HFFc6 (cell line): ENCODE measurements at places on chromosomes 4 and X.

GRCh38 chrX:101659601-101660063 lies at the start of gene ARMCX2:
TSS of gene ARMCX2 (minus strand) at chrX:101659850. CDS start at chrX:101657588, 2,262 bp downstream.
- H3K36me3 ChIP-seq, result no peaks in the 10 kb centered on the region
- H3K4me3 ChIP-seq, result peak within 1 kb of the TSS; percentile 87
- peaks cover 9% of the 10 kb centered on the region; the same call in 1 of the 2 replicates for H3K4me1 ChIP-seq
- peak within 1 kb of the TSS; percentile 49 for H3K27ac ChIP-seq

DNA sequence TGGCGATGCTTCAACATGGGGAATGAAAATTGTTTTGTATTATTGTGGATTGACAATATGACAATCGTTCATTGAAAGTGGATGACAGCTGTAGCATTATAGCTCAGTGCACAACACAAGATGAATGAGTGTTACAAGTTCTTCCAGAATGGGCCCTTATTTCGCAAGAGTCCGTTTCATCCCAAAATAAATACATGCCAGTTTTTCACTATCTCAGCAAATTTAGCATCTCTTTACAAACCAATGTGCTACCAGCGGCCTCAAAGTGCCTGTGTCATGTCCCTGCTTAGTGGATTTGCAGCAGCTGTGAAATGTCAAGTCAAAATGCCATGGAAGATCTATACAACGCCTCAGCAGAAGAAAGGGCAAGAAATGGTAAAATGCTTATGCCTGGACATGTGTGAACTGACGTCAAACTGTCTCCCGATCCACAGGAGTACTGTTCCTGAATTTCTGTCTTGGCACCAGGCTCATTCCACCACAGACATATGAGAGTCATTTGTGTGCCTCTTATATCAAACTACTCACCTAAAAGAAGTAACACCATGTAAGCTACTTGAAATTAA lies 109.6 kb downstream of the MAML3 start:
- H3K27ac ChIP-seq, result no peak overlapping the region
- H3K4me3 ChIP-seq, result no peak overlapping the region
- no peak for DNase-seq
- no peaks in the 10 kb centered on the region for H3K36me3 ChIP-seq

DNA sequence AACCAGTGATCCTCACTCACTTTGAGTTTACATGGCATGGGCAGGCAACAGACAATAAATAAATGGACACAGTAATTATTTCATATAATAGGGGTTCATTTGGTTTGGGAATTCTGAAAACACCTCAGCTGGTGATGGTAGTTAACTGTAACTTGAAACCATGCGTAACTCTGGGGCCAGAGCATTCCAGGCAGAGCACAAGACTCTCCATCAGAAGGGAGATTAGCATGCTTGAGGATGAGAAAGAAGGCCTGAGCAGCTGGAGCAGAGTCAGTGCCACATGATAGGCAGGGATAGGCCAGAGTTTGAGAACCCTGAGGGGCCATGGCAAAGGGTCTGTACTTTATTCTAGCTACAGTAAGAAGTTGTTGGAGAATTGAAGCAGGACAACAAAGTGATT lies 56.3 kb upstream of the CXCL8 start:
- H3K4me1 ChIP-seq, result peaks cover 80% of the 10 kb centered on the region
- DNase-seq, result no peak
- H3K27me3 ChIP-seq, result no peaks in the 10 kb centered on the region
- no peak overlapping the region for H3K27ac ChIP-seq
- peaks cover 9% of the 10 kb centered on the region; the same call in 1 of the 2 replicates for H3K36me3 ChIP-seq

- no peak overlapping the region for H3K27ac ChIP-seq
- peaks cover 2% of the 10 kb centered on the region; the same call in 1 of the 2 replicates for H3K27me3 ChIP-seq
These were observed 79.5 kb downstream of the STOX2 start for GRCh38 chr4:183984566-183984965.
